ENCODE measurements at places on chromosomes 13 and 19.

DNA sequence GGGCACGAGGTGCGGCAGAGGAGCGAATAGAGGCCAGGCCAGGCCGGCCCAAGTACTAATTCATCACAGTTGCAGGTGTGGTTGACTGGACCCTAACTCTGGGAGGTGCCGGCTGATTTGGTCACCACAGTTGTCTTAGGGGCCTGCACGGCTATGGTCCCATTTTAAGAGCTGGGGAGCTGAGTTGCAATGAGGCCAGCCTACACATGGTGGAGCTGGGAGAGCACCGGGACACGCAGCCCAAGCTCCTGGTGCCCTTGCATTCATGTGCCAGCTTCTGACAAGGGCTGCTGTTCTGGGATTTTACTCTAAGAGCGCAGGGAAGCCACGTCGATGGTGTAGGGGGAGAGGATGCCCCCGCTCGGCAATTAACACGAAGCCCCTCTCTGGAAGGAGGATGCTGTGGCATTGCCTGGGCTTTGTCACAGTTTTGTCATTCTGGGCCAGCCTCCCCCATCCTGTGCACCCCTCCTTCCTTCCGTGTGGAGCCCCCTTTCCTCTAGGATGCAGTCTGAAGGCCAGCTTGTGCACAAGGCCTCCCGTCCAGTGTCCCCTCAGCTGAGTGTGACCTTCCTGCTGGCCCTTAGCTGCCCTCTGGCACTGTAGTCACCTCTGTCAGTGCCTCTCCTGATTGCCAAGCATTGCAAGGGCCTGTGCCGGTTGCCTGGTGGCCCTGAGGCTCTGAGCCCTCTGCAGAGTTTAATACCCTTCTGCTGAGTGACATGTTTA is 109.4 kb upstream of the C1QTNF9B start:
- DNase-seq, result no peak

- no peak for DNase-seq
Measured at GRCh38 chr13:27406178-27406939, 18.1 kb upstream of the GTF3A start.

GRCh38 chr19:2970201-2970835 is 7.0 kb upstream of the TLE6 start:
- no peak for DNase-seq

DNA sequence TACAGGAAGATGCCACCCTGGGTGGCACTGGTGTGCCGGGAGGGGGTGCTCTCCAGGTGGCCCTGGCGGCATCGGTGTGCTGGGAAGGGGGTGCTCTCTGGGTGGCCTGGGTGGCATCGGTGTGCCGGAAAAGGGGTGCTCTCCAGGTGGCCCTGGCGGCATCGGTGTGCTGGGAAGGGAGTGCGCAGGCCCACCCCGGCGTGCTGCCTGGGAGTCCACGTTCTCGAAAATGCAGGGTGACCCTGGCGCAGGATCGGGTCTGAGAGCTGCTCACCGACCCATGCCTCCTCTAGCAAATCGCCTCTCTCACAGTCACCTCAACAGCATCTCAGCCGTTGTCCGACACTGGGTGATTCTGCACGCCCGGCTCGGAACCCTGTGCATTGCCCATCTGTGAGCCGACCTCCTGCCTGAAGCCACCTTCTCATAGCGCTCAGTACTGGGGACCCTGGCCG is 36.4 kb downstream of the RASA3 start:
- no peak for DNase-seq

- DNase-seq, result no peak
Measured at GRCh38 chr19:54325631-54326030, 12.7 kb upstream of the LILRA5 start.

DNA sequence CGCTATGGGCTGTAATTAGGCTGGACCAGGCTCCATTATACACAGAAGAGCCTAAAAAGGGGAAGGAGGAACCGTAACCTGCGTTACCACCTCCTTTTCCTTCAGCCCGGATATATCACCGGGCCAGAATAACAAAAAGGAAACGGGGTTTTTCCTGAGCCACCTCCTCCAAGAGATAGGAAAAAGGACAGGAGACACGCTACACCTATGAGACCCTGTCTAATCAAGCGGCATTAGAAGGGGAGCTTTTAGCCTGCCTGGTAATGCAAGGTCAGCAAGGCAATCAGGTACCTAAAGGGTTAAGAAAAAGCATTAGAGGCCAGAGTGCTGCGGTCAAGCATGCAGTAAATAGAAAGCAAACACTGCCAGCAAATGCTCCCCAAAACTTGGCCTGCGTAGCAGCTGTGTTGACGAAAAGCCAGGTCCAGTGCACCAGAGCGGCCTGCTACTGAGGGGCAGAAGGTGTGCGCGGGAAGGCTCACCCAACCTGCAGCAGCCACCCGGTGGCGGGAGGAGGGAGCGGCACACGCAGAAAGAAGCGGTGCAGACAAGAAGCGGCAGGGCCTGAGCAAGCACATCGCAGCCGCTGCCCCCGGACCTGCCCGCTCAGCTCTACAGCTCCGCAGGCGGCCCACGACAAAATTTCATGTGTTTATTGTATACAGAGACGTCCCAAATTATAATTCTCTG is 1466.1 kb downstream of the UQCRFS1 start:
- DNase-seq, result no peak

- DNase-seq, result no peak
Measured at GRCh38 chr13:38693641-38694040, 6.8 kb downstream of the FREM2 start.

GRCh38 chr13:23992781-23993679 is 95.7 kb upstream of the C1QTNF9B start:
- no peak for DNase-seq

- no peak for DNase-seq
Measured at GRCh38 chr13:42752731-42753130, 28.7 kb upstream of the FAM216B start.

DNA sequence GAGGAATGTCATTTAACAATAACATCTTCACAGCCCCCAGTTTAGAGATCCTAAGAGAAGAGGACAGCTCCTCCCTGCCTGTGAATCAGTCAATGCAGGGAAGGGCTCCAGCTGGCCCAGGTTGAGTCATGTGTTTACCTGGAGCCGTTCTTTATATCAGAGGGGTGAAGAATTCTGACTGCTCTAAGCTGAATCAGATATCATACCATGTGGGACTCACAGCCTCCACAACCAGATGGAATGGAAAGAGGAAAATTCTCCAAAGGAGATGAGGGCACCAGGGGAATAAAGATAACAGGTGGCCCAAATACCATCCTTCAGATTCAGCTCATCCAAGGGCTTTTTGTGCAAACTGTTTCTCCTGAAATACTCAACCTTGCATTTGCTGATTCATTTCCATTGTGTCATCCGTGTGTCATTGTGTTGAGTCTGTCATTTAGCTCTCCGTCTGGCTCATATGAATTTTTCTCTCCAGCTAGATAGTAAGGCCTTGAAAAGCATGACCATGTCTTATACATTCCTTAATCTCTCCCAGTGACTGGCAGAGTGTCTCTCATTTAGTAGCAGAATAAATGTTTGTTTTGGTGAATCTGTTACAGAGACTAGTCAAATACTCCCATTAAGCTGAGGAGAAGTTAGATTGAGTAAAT is 217.9 kb downstream of the RFC3 start:
- DNase-seq, result no peak

GRCh38 chr19:7947939-7948338 is 4.5 kb upstream of the TIMM44 start:
- no peak for DNase-seq

GRCh38 chr13:32116210-32116609 is 84.6 kb downstream of the FRY start:
- DNase-seq, result no peak

DNA sequence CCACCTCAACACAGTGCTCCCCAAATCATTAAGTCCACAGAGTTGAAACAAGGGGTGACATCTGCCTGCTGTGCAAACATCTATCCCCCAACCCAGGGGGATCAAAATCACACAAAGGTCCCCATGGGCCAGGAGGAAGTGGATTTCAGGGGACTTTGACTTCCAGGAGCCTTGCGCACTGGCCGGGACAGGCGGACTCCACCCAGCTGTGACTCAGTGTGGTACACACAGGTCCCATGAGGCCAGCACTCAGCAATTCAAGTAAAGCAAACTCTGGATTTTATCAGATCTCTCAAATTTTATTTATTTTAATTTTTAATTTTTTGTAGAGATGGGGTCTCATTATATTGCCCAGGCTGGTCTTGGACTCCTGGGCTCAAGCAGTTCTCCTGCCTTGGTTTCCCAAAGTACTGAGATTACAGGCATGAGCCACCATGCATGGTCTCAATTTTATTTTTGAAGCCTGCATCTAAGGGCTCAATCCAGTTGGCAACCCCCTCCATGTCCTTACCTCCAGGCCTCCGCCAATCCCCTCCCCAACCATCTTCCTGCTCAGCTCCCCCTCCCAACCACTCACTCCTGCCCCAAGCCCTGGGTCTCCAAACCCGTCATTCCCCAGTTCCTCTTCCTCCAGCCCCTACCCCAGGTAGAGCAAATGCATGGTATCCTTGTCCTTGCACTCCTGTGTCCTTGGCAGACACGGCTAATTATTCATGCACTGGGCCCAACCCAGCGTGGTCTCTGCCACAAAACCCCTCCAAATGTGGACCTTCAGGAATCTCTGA is 18.2 kb downstream of the ARHGAP33 start:
- no peak for DNase-seq

DNA sequence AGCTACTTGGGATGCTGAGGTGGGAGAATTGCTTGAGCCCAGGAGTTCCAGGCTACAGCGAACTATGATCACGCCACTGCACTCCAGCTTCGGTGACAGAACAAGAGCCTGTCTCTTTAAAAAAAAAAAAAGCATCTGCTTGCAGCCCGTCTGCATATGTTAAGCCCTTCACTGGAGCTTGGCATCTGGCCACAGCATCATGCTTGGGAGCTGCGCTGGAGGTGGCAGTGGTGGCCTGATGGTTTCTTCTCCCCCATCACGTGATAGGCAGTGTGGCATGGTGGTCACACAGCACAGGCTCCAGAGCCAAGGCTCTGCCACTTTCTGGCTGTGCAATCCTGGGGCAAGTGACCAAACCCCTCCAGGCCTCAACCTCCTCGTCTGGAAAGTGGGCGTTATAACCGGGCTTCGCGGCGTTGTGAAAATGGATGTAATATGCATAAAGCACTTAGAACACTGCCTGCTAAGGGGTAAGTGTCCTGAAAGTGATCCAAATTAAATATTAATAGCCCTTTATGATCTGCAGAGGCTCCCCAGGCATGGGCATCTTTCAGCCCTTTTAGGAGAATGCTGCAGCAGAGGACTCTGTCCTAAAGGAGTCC is 24.4 kb downstream of the MARK4 start:
- DNase-seq, result no peak

DNA sequence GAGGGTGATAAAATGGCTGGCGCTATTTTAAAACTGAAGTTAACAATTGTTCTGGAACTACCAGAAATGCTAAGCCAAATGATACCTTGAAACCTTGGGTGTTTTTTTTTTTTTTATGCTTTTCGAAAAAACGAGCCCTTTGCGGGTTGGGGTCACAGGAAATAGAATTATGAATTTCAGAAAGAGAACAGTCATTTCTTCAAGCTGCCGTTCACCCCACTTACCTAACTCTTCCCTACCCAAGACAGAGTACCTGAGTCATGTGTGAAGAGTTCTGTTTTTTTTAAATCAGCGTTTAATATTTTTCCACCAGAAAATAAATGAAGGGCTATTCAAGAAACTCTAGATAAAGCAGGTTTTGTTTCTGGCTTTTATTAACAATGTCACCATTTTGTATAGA is 35.3 kb downstream of the KLF2 start:
- DNase-seq, result no peak

- no peak for DNase-seq
Measured at GRCh38 chr19:36101550-36102327, 9.2 kb upstream of the OVOL3 start.

GRCh38 chr13:77859450-77859849 is 59.2 kb downstream of the EDNRB start:
- no peak for DNase-seq

DNA sequence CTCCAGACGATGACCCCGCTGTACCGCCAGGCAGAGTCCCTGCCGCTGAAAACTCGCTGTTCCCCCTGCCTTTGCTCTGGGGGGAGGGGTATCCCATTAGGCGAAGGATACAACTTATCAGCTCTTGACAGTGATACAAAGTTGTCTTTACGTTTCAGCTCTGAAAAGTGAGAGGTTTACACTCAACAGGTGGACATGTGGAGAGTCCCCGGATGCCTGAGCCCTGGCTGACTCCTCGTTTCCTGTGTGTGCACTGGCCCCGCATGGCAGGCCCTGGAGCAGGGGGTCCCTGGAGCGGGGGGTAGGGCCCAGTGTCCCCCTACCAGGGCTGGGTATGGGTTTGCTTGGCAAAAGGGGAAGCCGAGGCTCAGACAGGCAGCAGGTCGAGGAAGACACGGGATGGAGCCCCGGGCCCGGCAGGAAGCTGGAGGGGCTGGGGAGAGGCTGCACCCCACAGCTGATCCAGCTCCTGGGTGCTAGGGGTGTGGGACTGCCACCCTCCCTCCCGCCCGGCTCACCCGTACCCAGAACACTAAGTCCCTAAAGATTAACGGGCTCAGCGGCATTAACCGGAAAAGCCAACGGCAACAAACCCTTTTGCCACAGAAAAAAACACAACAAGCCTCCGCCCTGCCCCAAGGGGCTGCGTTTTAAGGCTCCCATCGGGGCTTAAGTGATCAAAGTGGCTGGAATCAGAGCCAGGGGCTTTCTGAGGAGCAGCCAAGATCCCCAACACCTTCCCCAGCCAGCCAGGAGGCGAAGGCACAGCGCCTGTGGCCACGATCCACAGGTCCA is 5.6 kb downstream of the TCF3 start:
- no peak for DNase-seq

Data from T-helper 17 cell (primary cell).